ENCODE measurements at places on chromosomes 4 and X.

GRCh38 chr4:71186257-71186565 lies 152.6 kb upstream of the SLC4A4 start:
- no peak for DNase-seq

DNA sequence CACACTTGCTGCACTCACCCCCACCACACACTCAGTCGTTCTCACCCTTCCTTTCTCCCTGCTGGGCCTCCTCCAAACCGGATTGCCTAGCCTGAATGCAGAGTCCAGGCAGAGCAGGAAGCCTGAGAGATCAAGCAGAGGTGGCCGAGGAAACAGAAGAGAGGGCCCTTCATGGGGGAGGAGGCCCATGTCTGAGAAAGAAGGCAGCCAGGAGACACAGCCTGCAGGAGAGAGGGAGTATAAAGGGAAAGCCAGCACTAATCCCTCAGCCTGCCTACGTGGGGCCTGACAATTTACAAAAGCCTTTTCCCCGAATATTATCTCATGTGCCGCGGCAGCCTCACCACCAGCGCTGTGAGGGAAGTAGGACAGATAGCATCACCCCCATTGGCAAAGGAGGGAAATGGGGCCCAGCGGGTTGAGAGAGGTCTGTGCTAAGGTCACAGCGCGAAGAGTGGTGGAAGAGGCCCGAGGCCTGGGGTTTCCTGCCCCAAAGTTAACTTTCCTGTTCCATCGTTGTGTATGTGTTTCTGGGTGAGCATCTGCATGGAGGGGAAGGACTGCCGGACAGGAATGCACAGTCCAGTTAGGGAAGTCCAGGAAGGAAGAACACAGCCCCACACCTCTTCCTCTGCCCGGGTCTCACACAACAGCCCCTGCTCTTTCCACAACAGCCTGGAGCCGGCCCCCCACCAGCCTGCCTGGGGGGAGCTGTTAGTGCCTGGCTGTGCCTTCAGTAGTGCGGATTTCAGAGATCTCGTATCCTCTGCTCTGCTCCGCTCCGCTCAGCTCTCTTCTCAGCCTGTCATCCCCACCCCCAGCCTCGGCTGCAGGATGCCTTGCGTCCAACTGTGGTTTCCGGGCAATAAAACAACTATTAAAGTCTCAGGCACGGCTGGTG lies 50.9 kb upstream of the BCOR start:
- DNase-seq, result no peak

- no peak for DNase-seq
These were observed 285.5 kb downstream of the GASK1B start for GRCh38 chr4:157887316-157887715.

- no peak for DNase-seq
These were observed 148.9 kb upstream of the RBPJ start for GRCh38 chr4:26171941-26172340.

DNA sequence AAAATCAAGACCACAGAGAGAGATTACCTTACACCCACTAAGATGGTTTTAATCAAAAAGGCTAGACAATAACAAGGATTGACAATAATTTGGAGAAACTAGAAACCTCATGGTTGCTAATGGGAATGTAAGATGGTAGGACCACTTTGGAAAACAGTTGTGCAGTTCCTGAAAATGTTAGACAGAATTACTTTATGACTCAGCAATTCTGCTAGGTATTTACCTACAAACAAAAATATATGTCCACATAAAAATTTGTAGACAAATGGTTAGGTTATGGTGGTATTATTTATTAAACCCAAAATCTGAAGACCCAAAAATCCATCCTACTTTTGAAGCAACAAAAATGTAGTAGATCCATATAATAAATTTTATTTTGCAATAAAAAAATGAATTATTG lies 1027.0 kb upstream of the ADGRL3 start:
- DNase-seq, result no peak

- no peak for DNase-seq
These were observed 9.9 kb downstream of the CASK start for GRCh38 chrX:41913476-41913875.

GRCh38 chr4:140099983-140100382 lies 54.0 kb downstream of the MAML3 start:
- no peak for DNase-seq

DNA sequence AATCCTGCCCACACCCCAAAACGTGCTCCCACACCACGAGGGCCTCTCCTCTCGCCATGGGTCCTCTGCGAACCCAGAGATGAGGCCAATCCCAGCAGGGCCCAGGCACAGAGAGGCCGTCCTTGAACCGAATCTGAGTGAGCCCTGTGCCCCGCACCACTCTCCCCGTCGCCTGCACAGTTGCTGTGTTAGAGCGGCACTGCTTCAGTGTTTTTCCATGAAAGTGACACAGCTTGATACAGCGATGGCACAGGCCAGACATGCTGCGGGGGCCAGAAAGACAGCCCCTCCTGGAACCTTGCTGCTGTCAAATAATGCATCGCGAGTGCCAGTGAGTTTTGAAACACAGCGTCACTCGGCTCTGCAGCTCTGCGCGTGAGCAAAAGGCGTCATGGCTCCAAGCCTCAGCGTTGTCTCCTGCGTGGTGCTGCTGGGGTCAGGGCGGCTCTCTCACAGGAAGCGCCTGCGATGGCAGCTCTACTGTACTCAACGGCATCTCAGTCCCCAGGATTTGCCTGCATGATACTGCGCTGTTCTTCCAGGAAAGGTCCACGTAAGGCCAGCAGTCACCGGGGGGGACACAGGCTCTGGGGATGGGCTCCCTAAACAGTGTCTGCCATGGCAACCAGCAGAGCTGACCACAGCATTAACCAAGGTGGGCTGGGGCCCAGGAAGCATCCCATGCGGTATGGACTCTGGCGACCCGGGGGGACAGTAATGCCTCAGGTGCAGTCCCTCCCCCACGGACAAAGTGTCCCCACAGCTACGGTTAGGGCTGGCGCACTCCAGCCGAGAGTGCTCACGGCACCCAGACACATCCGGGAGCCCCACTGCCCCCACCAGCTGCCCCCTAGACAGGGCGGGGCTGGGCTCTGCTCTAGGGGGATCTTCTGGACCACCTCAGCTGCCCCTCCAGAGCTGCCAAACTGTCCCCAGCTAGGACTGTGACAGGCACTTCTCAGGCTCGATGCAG lies 63.1 kb downstream of the ACOX3 start:
- DNase-seq, result no peak

DNA sequence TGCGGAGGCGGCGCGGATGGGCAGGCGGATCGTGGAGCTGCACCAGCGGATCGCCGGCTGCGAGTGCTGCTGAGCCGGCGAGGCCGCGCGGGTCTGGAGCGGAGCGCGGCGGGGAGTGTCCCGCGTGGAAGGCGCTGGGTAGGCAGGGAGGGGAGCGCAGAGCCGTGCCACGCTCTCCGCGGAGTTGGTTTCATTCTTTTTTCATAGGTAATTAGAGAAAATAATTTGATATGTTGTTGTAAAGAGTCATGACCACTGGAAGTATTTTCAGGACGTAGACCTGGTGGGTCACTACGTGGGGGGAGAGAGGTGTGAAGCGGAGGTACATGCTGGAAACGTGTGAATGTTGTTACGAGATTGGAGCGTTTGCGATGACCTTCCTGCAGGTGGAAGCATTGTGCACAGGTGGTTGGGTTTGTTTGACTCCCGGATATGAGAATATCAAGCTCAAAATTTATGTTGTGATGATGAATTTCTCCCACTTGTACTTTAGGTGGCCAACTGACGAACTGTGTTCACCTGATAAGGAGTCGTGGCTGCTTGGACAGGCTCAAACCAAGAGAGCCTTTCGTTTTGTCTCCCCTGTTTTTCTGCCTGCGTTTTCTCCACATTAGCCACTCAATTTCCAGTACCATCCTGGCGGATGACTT lies 19.1 kb upstream of the S100P start:
- peak; percentile 38 for DNase-seq

DNA sequence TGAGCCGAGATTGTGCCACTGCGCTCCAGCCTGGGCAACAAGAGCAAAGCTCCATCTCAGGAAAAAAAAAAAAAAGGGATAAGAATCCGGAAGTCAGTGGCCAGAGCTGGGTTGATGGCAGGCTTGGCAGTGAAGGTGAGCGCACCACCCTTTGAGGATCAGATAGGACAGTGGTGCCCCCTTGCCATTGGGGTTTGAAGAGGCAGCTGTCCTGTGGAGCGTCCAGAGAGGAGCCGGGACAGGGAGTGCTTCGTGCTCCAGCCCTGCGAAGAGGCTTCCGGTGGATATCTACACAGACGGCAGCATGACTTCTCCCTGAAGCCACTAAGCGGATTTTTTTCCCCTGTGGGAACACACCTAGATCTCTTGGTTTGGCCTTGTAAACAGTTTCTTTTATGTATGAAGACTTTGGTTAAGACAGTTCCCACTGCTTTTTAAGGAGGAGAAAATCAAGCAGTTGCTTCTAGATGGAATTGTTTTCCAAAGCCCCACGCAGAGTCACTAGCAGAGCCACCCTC lies 6.5 kb downstream of the TBC1D14 start:
- no peak for DNase-seq

- no peak for DNase-seq
These were observed 342.5 kb upstream of the NOCT start for GRCh38 chr4:138673053-138673452.

GRCh38 chrX:30153881-30154260 lies 61.5 kb upstream of the MAGEB2 start:
- no peak for DNase-seq

DNA sequence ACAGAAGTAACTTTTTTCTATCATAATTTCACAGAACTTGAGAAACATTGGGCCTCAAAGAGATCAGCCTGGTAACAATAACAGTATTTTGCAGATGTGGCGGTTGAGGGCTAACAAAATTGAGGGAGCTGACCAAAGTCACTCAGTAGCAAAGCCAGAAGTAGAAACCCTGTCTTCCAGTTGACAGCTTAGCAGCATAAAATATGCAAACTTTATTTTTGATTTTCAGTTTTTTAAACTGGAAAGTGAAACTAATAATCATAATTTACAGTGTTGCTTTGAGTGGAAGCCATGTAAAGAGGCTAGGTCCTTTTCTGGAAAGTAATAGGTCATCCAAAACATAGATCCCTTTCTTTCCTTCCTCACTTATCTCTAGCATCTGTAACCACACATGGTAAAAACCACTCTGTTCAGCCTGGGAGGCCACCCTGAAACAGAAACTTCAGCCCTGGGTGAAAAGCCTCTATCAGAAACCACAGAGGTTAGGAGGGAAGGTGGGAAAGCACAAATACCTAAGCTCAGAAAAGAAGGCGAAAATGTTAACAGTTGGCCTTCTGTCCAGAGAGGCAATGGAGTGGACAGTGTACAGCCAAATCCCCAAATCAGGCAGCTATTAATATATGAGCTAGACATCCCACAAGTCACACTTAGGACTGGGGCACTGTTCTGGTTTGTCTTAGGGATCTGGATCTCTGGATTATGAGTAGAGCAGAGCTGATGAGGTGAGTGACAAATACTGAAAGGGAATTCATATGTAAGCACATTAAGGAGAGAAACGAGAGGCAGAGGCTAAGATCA lies 61.1 kb upstream of the ARSJ start:
- no peak for DNase-seq

DNA sequence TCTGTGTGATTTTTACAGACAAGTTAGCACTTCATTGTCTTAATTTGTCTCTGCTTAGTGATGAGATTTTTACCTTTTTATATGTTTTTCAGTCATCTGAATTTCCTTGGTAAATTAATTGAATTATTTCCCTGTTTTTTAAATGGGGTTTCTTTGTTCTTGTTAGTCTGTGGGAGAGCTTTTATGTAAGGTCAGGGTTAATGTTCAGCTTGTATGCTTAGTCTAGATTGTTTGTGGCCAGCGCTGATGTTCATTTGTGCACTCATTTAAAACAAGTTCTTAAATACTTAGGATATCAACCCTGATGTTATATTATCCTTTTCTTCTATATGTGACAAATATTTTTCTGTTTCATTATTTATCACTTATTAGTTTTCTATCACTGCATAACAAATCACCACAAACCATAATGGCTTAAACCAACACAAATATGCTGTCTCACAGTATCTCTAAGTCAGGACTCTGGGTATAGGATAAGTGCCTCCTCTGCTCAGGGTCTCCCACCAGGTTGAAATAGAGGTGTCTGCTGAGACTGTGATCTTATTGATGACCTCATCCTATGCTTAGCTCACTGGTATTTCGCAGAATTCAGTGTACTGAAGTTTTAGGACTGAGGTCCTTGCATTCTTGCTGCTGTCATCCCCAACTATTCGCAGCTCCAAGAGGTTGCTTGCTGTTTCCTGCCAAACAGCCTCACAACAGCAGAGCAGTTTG lies 53.2 kb downstream of the ATP10D start:
- no peak for DNase-seq

DNA sequence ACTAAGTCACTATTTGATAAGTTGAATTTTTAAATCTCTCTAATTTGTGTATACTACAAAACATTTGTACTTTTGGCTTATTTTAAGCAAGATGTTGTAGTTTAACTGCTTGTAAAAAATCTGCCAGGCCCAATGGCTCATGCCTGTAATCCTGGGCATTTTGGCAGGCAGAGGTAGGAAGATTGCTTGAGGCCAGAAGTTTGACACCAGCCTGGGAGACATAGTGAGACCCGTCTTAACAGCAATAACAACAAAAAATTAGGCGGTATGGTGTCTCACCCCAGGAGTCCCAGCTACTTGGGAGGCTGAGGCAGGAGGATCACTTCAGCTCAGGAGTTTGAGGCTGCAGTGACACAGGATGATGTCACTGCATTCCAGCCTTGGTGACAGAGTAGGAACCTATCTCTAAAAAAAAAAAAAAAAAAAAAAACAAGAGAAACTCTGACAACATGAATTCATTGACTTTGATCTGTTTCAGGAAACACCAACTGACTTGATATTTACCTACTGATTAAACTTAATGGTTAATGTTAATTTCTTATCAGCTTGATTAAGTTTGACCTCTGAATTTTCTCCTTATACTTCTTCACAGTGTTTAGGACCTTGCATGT lies 8.9 kb downstream of the FHIP1A start:
- DNase-seq, result no peak

DNA sequence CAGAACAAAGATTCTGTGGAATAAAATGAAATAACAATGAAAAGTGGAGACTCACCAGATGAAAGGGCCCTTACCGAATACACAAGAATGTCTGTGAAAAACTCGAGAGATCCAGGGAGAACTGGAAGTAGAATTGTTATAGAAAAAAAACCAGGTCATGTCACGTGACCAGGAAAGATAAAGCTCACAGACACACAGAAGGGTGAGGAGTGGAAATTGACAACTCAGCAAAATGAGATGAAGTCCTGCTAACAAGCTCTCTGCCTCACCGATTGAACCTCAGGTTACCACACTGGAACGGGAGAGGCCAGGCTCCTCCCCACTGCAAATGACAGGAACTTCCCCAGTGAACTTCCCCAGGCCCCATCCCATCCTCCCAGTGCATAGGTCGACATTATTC lies 1618.0 kb upstream of the PCDH10 start:
- no peak for DNase-seq

DNA sequence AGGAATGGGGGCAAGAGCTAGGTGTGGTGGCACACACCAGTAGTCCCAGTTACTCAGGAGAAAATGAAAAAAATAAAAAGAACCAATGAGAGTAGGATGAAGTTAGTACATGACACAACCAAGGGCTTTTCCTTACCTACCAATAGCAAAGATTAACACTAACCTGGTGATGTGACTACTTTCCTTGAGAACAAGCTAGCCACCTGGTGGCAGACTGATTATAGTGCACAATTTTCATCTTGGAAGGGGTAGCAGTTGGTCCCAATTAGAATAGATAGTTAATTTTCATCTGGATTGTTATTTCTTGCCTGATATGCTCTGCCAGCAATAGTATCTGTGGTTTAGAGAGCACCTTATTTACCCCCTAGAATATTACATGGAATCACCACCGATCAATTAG lies 1216.8 kb upstream of the PABPC4L start:
- no peak for DNase-seq
